Activated CD4-positive, alpha-beta memory T cell treated with anti-CD3 and anti-CD28 coated beads, Interleukin-2, amount 10 ng/mL, durations not matched to agents 7 days and 5 days (primary cell): ENCODE measurements at places on chromosomes 3 and 15. TPM values are rescaled to one million over a fixed set of nuclear protein-coding genes. Genes with fewer than 3 reads are reported as not detected.

Gene BOC
- total RNA-seq, result not detected

DNA sequence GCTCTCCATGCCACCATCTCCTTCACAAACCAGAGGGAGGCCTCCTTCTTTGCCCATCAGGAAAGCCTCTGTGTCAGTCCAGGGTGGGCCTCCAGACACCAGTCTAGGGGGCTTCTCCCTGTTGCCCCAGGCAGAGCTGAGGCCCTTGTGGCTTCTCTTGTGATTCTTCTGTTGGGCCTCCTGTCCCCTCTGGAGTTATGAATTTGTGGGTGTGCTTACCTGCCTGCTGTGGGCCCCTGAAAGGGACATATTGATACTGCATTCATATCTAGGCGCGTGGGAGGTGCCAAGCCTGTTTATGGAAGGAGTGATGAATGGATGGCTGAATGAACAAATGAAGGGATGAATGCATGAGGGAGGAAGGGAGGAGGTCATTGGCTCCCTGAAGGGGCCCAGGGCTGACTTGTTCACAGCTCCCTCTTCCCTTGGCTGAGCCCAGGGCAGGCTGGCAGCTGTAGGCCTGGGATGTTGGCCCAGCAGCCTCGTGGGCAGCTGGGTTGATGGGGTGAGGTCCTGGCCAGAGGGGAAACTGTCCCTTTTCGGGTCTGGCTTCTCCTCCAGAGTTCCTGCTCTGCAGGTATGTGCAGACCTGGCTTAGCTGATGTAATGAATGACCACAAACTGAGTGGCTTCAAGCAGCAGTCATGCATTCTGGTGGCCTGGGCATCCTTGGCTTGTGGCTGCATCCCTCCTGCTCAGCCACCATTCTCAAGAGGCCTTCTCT is 195.4 kb downstream of the GOLGA6L6 start:
- DNase-seq, result no peak

DNA sequence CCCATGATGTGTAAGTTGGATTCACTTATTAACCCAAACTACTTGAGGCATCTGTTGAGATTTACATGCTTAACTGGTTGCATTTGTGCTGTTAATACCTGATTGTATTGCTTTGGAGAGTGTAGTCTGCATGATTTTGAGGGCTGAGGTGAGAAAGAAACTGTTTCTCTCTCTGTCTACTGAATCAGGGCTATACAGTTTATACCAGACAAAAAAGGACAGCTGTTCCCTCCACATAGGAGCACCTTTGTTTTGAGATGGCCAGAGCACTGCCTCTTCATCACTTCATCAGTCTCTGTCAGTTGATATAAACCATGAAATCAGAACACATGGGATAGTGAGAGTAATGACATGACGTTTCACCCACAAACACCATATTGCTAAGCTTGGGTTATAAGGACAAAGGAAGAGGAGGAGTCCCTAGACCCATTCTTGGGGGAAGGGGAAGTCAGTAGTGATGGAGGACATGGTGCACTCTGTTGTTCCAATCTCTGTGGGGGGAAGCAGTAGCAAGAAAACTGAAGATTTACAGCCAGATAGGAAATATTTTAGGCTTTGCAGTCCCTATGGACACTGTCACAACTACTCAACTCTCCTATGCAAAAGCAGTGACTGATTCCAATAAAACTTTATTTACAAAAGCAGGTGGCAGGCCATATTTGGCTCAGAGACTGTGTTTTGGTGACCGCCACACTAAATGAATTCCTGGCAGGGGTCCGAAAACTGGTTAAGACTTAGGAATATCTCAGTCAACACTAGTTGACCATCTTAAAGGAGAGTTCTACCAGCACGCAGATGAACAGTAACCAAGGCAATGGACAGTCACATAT is 123.9 kb upstream of the NR2E3 start:
- no peak for DNase-seq

Gene PAK6
- total RNA-seq, result 0.65 TPM

DNA sequence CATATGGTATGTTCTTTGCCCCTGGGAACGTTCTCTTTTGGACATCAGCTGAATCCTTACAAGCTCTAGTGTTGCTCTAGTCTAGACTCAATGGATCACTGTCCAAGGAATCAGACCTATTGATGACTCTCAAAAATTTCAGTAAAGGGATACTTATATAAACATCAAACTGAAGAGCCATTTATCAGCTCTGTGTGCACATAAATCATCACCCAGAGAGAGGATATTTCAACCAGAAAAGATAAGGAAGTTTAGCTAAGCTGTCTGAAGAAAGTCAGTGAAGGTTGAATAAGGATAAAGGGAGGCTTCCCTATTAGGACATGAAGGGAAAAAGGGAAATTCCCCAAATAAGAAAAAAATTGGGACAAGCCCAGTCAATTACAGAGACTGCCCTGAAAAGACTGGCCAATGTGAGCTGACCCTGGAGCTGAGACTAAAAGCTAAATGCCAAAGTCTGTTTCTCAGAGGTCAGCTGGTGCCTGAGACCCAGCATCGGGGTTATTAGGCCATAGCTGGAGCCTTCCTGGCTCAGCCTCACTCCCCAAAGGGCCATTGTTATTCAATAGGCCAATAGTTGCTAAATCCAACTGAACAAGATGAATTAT is 424.1 kb upstream of the THBS1 start:
- no peak for DNase-seq
